ENCODE measurements at places on chromosomes 4 and X. TPM values are rescaled to one million over a fixed set of nuclear protein-coding genes. Genes with fewer than 3 reads are reported as not detected.

DNA sequence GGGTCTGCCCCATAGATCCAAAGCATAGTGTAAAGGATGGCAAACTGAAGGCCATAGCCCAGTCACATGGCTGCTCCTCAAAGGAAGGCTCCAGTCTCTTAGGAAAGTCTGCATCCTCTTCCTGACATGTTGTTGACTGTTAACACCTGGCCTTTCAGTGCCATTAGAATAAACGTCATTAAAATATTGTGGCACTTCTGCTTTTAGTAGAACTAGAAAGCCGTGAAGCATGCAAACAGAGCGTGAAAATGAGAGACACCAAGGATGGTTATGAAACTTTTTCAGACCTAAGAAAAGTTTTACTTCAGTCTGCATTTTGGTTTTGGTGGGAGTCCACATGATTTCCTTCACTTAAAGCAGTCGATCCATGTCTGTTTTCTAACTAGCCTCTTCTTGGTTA lies 41.1 kb upstream of the AFF2 start:
- no peak for DNase-seq

DNA sequence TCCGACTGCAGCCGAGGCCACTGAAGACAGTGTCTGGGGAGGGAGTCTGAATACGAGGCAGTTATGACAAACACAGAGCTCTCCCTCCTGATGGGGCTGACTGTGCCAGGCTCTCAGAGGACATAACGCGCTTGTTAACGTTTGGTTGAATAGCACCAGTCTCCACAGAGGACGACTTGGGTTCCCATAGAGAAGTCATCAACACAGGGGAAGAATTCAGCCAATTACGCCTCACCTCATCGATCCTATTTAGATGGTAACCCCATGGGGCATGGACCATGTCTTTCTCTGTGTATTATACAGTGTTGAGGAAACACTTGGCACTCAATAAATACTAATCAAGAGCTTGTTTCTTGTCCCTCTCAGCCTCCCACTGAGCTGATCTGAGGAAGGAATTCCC lies 642.6 kb upstream of the LCORL start:
- no peak for DNase-seq

GRCh38 chr4:158016511-158016910 lies 156.3 kb downstream of the GASK1B start:
- no peak for DNase-seq

GRCh38 chrX:23626651-23627050 lies 40.6 kb upstream of the PRDX4 start:
- DNase-seq = no peak

DNA sequence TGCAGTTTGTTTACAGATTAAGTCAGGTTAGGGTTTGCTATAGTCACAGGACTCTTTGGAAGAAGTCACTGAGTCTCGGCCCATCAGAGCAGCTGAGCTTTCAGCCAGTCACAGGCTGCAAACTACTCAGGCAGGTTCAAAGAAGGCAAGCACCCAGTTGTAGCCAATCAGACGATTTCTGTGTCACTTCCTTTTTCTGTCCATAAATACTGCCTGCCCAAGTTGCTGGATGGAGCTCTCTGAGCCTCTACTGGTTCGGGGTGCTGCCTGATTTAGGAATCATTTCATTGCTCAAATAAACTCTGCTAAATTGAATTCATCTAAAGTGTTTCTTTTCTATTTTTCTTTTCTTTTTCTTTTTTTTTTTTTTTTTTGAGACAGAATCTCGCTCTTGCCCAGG lies 7.3 kb upstream of the SH3BP2 start:
- no peak for DNase-seq

NUDT6 gene
- 4.9 TPM for total RNA-seq

FAM200B gene
- total RNA-seq = 21.9 TPM

TRIM61 gene
- total RNA-seq = 5.0 TPM
